ENCODE measurements at places on chromosomes 7 and 10.

DNA sequence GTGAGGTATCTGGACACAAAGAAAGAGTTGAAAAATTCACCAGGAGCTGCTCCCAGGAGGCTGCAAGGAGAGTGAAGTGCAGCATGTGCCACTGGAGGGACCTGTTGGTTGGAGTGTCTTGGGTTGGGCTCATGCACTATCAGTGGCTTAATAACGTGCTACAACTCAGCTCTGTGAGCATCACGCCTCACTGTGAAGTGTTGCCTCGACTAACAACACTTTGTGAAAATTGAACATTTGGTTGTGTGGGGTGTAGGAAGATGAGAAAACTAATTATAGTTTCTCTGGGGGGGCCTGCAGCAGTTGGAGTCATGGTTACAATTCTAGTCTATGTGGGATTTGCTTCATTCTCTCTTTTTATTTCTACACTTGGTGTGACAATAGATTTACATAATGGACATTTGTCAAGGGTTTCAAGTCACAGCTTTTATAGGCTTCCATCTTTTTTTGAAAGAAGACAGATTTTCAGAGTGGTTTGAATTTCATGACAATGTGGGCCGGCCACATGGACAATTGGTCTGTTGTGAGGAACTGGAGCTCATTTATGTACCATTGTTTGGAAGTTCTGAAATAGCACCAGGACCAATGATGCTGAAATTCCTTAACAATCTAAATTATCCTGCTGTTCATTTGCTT lies 121.3 kb downstream of the RAMP3 start:
- no peak for DNase-seq

GRCh38 chr7:1348096-1348822 lies 111.0 kb downstream of the MICALL2 start:
- DNase-seq = no peak

DNA sequence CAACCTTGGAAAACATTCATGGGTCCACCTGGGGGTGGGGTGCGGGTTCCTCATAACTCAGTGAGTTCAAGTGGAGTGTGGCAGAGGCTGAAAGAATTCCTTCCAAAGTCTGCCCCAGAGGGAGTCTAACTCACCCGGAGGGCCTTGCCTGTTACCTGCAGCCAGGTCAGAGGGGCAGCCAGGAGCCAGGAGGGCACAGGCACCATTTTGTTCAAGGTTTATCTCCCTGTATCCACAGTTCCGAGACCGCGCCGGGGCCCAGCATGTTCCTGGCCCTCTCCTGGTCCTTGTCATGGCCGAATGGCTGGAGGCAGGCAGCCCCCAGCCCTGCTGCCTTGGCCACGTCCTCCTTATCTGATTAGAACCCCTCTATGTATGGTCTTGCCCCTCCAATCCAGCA lies 11.4 kb upstream of the DOCK1 start:
- DNase-seq = no peak

DNA sequence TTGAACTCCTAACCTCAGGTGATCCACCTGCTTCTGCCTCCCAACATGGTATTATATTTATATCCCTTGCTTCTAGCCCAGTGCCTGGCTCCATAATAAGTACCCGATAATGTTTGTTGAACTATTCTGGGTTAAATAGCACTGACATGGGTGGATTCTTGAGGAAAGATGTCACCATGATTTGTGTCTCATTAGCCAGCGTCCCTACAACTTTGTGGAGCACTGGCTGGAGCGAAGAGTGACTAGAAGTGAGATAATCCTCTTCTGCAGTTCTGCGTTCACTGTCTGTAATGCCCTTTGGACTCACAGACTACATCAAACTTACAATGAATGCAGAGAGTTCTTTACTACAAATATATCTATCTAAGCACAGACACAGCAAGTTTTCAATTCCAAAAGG lies 16.9 kb upstream of the AKR1E2 start:
- no peak for DNase-seq

DNA sequence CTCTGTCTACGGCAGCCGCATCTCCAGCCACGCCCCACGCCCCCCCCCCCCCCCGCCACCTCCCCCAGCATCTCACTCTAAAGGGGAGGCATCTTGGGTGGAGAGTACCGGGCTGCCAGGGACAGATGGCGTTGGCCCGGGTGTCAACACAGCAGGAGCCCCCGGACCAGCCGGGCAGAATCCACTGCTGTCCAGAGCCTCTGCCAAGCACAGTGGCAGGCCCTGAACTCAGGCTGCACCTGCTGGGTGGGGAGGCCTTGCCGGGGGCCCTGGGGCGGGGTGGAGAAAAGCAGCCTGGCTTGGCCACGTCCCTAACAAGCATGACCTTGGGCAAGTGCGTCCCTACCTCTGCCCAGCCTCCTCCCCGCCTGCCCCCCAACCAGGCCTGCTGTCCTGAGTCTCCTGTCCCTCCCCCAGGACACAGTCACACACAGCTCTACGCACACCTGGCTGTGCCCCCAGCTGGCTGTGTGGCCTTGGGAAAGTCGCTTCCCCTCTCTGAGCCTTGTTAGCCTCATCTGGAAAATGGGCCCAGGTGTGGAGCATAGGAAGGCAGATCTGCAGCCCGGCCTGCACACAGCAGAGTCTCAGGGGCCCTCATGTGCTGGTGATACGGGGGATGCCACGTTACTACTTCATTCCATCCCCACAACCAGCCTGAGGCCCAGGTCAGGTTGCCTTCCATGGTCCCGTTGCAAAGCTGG lies 45.2 kb downstream of the MICALL2 start:
- DNase-seq = no peak

GRCh38 chr10:124003871-124004662 lies 89.3 kb downstream of the CHST15 start:
- no peak for DNase-seq

- DNase-seq = no peak
Measured at GRCh38 chr10:86968271-86968993, at the start of gene ADIRF. Gene ADIRF (plus strand): TSS chr10:86968482. CDS start chr10:86968545, 63 bp downstream.

GRCh38 chr10:121900443-121901174 lies 27.2 kb downstream of the ATE1 start:
- DNase-seq = peak; percentile 80
